Renal cortex interstitium (tissue), 15 donors: ENCODE measurements at places on chromosomes 7 and 10. TPM values are rescaled to one million over a fixed set of nuclear protein-coding genes. Genes with fewer than 3 reads are reported as not detected.

Gene ATRNL1
- 27.6 TPM for polyA plus RNA-seq

Gene PPP1R17
- polyA plus RNA-seq: not detected

Gene SLC26A3
- polyA plus RNA-seq: 0.22 TPM

Gene SLC13A1
- polyA plus RNA-seq: 24.0 TPM

Gene HOXA10
- 140 TPM for polyA plus RNA-seq

GRCh38 chr7:91554883-91555282 lies 290.6 kb downstream of the FZD1 start:
- DNase-seq: no peak

GRCh38 chr7:121517591-121517990 lies 121.5 kb upstream of the FAM3C start:
- DNase-seq: no peak

GRCh38 chr7:110534241-110534931 lies 556.5 kb upstream of the LRRN3 start:
- DNase-seq: no peak

GRCh38 chr10:79247373-79248137 lies 99.7 kb upstream of the PPIF start:
- DNase-seq: no peak

GRCh38 chr10:16566202-16566805 lies 44.6 kb upstream of the C1QL3 start:
- DNase-seq: no peak

- DNase-seq: no peak
Observed at GRCh38 chr7:139094596-139094995, 14.9 kb downstream of the ZC3HAV1 start.

- no peak for DNase-seq
Observed at GRCh38 chr7:47416492-47417480, 165.1 kb downstream of the TNS3 start.

DNA sequence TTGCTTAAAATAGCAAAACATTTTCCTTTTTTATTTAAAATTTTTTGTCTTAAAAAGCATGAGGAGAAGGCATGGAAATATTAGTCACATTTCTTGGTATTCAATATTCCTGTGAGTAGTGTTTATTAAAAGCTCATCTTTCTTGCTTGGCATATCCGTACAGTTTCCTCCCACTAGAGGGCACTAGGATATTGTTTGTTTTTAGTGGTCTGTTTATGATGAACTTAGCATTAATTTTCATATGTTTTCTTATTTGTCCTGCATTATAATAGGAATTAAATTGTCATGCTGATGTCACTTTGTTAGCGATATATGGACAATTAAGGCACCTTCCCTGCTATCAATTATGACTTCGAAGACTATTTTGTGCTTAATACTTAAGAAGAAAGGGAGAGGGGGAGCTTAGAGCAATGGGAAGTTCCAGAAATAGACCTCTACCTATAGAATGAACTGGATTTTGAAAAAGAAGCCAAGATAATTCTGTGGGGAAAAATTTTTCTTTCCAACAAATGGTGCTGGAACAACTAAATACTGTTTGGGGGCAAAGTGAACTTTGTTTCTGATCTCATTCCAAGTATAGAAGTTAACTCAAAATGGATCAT lies 91.0 kb upstream of the STRIP2 start:
- DNase-seq: peak; percentile 32

GRCh38 chr10:51654918-51655317 lies 44.5 kb downstream of the CSTF2T start:
- DNase-seq: no peak

- DNase-seq: no peak
Observed at GRCh38 chr10:18668026-18668425, 8.8 kb downstream of the ARL5B start.

DNA sequence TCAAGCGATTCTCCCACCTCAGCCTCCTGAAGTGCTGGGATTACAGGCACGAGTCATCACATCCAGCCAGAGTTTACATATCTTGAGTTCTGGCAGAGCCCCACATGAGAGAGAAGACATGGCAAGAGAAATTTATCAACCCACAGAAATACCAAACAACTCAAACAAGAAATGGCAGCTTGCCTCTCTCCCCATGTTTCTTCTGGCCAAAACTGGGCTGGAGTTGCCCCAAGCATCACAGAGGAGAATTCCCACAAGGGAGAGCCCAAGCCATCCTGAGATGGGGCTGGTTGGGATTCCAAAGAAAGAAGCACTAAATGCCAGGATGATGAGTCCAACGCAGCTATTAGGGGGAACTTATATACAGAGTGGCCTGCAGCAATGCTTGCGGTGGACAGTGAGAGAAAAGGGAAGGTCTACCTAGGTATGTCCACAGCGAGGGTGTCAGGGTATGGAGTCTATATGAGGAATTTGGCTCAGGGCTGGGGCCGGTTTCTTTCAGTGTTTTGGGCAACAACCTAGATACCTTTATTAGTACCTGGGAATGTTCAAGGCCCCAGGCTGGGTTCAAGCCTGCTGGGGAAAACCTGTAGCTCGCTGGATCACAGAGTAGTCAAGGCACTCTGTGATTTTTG lies 14.5 kb upstream of the PAX4 start:
- no peak for DNase-seq

DNA sequence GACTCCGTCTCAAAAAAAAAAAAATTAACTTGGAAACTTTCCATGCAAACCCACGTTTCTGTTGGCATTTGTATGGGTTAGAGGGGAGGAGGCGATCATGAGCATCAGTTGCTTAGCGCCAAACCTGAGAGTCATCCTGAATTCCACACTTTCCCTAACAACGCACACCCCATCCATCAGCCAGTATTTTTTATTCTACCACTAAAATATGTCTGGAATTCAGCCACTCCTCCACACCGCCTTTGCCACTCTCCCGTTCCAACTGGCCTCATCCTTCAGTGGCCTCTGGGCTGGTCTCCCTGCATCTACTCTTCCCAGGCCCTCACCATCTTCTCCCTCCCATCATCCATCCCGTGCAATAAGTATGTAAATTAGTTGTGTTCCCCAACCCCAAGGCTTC lies 4.7 kb upstream of the LMBR1 start:
- no peak for DNase-seq

- DNase-seq: peak; percentile 38
Observed at GRCh38 chr7:42677751-42678699, 233.8 kb downstream of the C7orf25 start.
